Iris pigment epithelial cell (primary cell): ENCODE measurements at places on chromosomes 6 and 20.

DNA sequence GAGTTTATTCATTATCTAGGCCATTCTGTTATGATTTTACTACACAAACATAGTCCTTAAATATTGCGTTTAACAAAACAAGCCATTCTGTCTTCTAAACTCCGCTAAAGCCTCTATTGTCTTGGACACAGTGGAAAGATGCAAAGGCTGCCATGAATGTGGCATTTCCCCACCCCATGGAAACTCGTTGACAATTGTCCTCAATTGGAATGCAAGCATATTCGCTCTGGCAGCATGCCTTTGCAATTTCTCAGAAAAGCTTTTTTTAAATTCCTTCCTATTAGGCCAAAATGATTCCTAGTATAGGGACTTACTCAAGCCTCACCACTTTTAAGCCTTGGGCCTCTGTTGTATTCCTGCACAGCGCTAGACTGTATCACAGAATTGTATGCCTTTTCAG, 22.8 kb downstream of the OR2A4 start:
- no peak for DNase-seq

DNA sequence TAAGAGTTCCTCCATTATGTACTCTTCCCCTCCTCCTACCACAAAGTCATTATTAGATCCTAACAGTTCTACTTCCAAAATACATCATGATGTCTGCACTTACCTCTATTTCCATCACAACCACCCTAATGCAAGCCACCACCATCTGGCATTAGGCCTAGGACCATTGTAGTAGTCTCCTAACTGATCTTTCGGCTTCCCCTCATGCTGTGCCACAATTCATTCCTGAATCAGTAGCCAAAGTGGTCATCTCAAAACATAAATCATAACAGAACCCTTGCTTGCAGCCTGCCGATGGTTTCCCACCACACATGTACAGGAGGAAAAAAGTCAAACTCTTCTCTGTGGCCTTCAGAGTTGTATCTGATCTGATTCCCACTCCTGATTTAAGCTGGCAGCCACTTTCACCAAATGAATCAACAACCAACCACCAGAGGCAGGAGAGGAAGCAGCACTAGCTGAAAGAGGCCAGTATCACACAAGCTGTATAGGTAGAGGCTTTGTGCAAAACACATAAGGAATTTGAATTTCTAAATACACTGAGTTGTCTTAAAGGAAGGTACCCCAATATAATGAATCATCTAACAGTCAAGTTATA, 26.1 kb downstream of the FAM184A start:
- no peak for DNase-seq

- DNase-seq = no peak
These were observed 79.6 kb downstream of the CDK19 start for GRCh38 chr6:110735666-110736065.

- peak; percentile 83 for DNase-seq
These were observed at the start of gene MUC22 for GRCh38 chr6:31010393-31011060. MUC22 (plus strand) TSS chr6:31010474; CDS start chr6:31010707, 233 bp downstream.

- no peak for DNase-seq
These were observed 14.6 kb upstream of the MRPS18A start for GRCh38 chr6:43702171-43702533.

DNA sequence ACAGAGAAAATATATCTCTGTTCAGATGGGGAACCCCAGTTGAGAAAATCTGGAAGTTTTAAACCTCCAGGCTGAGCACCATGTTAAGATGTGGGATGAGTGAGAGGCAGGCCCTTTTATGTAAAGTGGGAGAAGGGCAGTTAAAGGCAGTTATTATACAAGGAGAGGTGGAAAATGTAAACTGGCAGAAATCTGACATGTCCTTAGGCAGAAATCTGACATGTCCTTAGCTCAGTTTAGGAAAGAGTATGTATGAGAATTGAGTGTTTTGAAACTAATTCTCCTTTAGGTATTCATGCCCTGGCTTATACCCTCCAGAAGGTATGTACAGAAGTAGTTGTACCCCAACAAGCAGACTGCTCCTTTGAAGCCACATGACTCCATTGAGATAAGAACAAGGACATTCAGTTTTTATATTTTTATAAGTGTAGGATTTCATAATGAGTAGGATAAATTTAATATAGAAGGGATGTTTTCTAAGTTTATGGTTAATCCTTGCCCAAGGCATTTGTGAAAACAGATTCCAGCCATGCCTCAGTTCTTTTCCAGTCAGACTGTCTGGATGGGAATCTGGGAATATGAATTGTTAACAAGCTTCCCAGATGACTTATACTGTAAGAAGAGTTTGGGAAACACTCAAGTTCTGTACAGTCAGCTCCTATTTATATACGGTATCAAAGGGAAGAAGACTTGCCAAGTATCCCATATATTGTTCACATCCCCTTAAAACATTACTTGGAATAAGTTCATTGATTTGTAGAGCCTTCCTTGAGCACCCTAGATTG, 87.7 kb downstream of the SCAND1 start:
- DNase-seq = peak; percentile 47

DNA sequence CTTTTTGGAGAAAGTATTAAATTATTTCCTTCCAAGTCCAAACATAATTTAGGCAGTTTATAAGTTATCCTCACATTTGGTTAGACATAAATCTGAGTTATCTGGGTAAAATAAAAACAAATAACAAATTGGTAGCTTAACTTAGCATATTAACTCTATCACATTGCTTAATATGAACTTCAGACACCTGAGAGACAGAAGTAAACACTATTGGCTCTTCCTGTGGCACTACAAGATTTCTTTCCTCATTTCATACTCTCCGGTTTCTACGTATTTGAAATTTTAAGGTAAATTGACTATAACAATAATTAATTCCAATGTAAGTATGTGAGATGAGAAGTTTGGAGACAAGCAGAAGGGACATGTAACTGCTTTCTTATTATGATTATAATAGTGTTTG, 106.8 kb downstream of the TRMT11 start:
- no peak for DNase-seq

GRCh38 chr20:50392138-50392866, 117.9 kb upstream of the PTPN1 start:
- no peak for DNase-seq

DNA sequence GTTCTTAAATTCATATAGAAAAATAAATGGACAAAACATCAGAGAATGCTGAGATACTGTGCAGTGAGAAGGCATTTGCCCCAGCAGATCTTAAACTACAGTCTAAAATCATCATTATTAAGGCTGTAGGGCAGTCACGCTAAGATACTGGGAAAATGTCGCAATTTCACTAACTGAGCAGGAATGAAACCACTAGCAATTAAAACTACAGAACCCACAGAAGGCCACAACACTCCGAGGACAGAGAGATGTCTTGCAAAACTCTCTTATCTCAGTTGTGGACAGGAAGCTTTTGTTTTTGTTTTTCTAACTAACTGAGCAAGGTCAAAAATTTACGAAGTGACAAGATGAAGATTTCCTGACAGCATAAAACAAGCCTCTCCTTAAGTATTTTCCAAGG, 18.2 kb downstream of the GNAS-AS1 start:
- peak; percentile 62 for DNase-seq

GRCh38 chr6:130602151-130602770, 224.9 kb upstream of the SMLR1 start:
- DNase-seq = peak; percentile 99

DNA sequence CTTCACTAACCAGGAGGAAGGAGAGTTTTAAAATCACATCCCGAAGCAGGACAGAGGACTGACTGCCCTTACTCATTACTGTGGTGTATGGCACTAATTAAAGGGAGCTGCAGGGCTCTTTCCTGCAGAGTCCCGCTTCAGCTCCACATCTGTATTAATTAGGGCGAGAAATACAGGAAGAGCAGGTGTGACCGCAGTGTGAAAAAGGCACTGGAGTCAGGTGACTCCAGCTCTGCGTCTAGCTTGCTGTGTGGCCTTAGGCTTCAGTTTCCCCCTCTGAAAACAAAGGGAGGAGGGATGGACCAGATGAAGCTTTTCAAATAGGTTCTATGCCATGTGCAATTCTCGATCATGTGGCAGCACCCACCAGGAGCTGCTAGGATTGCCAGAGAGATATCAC, 34.0 kb downstream of the KIAA1755 start:
- DNase-seq = no peak

DNA sequence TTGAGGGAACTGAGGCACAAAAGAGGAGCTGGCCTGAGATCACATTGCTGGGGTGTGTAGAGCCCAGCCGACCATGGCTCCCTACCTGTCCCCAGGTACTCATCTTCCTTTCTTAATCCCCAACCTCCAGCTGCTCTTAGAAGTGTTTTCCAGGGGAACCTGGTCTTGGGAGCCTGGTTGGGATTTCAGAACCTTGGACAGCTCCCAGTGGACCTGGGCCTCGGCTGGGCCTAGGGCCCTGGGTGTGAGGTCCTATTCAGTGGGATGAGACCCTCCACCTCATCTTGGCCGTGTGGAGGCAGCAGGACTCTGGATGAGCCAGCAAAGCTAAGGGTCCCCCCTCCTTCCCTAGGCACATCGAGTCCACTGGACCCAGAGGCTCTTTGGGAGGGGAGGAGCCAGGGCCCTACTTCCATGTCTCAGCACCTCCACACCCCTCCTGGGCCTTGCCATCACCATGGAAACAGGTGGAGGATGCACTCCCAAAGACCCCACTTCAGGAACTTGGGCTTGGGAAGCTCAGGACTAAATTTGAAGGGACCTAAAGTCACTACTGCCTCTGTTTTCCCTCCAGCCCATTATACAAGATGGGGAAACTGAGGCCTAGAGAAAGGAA, 38.5 kb downstream of the DLGAP4 start:
- DNase-seq = peak; percentile 36

DNA sequence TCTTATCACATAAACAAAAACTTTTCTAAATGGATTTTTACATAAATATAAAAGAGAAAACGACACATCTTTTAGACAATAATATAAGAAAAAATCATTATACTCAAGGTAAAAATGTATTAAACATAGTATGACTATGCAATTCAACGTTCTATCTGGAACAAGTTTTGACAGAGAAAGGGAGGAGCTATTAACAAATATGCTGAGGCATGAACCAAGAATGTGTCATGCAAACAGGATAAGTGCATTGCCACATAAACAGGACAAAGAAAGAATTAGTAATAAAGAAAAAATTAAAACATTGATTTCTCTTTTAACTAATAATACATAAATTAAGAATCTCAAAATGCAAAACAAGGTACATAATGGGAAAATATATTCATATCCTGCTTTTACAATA, 1353.4 kb upstream of the GJE1 start:
- DNase-seq = peak; percentile 81

DNA sequence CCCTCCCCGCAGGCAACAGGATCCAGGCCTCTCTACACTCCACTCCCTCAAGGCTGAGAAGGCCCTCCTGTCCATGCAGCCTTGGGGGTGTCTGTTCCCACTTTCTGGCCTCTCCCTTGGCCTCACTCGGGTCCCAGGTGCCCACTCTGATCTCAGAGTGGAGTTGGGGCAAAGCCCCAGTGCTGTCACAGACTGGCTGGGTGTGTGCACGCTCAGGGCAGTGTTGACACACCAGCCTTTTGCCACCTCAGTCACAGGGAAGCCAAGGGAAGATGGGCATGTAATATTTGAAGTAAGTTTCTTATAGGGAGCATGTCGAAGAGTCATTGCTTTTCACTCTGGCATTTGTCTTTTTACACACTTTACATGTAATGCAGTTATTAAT, 44.9 kb downstream of the HLA-DRA start:
- no peak for DNase-seq

DNA sequence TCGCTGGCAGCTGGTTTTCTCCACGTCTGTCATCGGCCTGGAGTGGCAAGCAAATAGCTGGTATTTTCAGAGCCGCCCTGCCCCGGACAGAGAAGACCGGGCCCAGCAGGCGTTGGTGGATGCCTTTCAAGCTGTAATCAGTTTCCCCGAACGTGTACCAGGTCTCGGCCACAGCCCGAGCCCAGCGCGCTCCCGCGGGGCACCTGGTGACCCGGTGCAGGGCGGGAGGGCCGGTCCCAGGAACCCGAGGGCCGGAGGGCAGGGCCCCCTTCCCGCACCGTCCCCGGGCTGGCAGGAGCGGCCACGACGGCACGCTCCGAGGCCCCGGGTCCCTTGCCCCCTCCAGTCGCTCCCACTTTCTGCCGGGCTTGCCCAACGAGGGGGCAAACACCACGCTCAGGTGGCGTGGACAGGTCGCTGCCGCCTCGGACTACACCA, 348 bp upstream of the PYGB start:
- no peak for DNase-seq
